ENCODE measurements at places on chromosomes 3 and 15. TPM values are rescaled to one million over a fixed set of nuclear protein-coding genes. Genes with fewer than 3 reads are reported as not detected.

DZIP3 gene
- 7.4 TPM for total RNA-seq

CIB2 gene
- total RNA-seq, result 13.0 TPM

PIGX gene
- 31.9 TPM for total RNA-seq

CALML4 gene
- 6.1 TPM for total RNA-seq

SAMMSON gene
- not detected for total RNA-seq

GASK1A gene
- 10.6 TPM for total RNA-seq

- H3K4me1 ChIP-seq, result peaks cover 39% of the 10 kb centered on the region
- no peak for DNase-seq
- H3K36me3 ChIP-seq, result no peaks in the 10 kb centered on the region
- H3K27ac ChIP-seq, result no peak overlapping the region
- H3K27me3 ChIP-seq, result no peaks in the 10 kb centered on the region
These were observed 33.0 kb downstream of the IL20RB start for GRCh38 chr3:136990826-136991225.

- no peaks in the 10 kb centered on the region for H3K36me3 ChIP-seq
- H3K27me3 ChIP-seq, result no peaks in the 10 kb centered on the region
- no peak for DNase-seq
- no peak overlapping the region for H3K27ac ChIP-seq
- H3K4me1 ChIP-seq, result peaks cover 70% of the 10 kb centered on the region
These were observed 6.1 kb downstream of the SHF start for GRCh38 chr15:45181491-45182285.

All from vagina (tissue), 2 donors.